ENCODE measurements at places on chromosomes 11 and 22. TPM values are rescaled to one million over a fixed set of nuclear protein-coding genes. Genes with fewer than 3 reads are reported as not detected.
A peak's percentile ranks its signal among the peaks of the same experiment; 100 is the strongest.

The GSTT2 gene
- total RNA-seq = not detected

The TBC1D10A gene
- total RNA-seq = 46.8 TPM

The CABP7 gene
- not detected for total RNA-seq

The RTN4R gene
- total RNA-seq = 3.5 TPM

The EXPH5 gene
- total RNA-seq = 2.4 TPM

The TREH gene
- not detected for total RNA-seq

The CLDN5 gene
- 226 TPM for total RNA-seq

GRCh38 chr11:75337195-75337654 is 14.2 kb downstream of the ARRB1 start:
- H3K27ac ChIP-seq = peak overlapping the region; percentile 34
- no peak for DNase-seq
- no peak overlapping the region for H3K4me3 ChIP-seq
- H3K27me3 ChIP-seq = no peaks in the 10 kb centered on the region
- no peaks in the 10 kb centered on the region for H3K36me3 ChIP-seq

- peak overlapping the region; percentile 63 for H3K27ac ChIP-seq
- peaks cover 94% of the 10 kb centered on the region for H3K36me3 ChIP-seq
- H3K4me1 ChIP-seq = no peaks in the 10 kb centered on the region
- H3K4me3 ChIP-seq = no peak overlapping the region
- DNase-seq = no peak
These were observed 9.2 kb downstream of the SIPA1 start for GRCh38 chr11:65646958-65647701.

DNA sequence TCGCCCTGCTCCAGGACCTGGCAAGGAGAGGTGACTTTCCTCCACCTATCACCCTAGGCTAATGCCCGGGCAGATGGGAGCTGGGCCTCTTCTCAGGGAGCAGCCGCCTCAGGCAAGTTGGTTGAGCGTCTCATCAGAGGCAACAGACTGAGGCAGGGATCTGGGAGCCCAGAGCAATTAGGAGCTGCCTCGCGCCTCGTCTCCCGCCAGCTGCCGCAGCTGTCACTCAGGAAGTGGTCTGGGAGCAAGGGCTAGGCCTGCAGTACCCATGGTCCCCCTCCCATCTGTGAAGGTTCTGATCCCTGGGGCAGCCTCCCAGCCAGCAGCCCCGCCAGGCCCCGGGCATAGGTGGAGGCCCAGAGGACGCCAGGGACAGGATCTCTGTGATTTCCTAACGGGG is 4.6 kb upstream of the CABP7 start:
- H3K36me3 ChIP-seq = no peaks in the 10 kb centered on the region
- no peak for DNase-seq
- no peak overlapping the region for H3K4me3 ChIP-seq
- no peaks in the 10 kb centered on the region for H3K4me1 ChIP-seq
- H3K27me3 ChIP-seq = peaks cover 56% of the 10 kb centered on the region

GRCh38 chr11:2307501-2308331 is 5.9 kb downstream of the TSPAN32 start:
- H3K4me3 ChIP-seq = no peak overlapping the region
- no peaks in the 10 kb centered on the region for H3K27me3 ChIP-seq
- H3K4me1 ChIP-seq = no peaks in the 10 kb centered on the region
- H3K27ac ChIP-seq = peak overlapping the region; percentile 93

- no peaks in the 10 kb centered on the region for H3K36me3 ChIP-seq
- no peaks in the 10 kb centered on the region for H3K4me1 ChIP-seq
- H3K4me3 ChIP-seq = no peak overlapping the region
These were observed 322.2 kb downstream of the LUZP2 start for GRCh38 chr11:24819006-24819405.

- H3K27ac ChIP-seq = no peak overlapping the region
- no peaks in the 10 kb centered on the region for H3K27me3 ChIP-seq
- DNase-seq = no peak
- no peak overlapping the region for H3K4me3 ChIP-seq
- no peaks in the 10 kb centered on the region for H3K4me1 ChIP-seq
These were observed 261.4 kb downstream of the DDX10 start for GRCh38 chr11:108926171-108926840.

DNA sequence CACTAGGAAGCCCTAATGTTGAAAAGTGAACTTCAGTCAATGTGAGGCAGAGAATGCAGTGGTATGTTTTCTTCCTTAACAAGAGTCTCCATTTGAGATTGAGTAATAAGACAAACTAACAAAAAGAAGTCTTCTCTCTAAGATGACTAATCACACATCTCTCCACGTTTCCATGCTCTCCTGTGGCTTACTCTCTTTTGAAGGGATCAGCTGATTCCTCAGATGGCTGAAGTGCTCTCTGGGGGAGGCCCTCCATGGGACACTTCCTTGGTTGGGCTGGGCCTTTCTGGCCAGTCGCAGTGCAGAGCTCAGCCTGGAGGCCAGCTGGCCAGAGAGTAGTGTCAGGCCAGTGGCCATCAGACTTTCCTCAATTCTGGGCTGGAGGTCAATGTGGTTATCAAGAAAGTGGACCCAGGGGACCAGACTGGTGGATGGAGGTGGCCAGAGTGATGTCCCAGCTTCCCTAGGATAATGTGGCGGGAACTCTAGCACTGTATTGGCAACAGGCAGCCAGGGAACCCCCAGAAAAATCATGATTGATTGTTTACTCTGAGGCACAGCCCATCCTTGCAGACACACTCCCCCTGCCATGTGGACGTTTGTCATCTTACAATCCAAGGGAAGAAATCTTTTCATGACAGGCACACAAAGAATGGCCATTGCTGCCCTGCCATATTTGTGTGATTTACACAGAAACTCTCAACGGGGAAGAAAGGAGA is 14.5 kb downstream of the CSRP3 start:
- no peaks in the 10 kb centered on the region for H3K4me1 ChIP-seq
- no peak overlapping the region for H3K4me3 ChIP-seq
- no peak for DNase-seq
- no peak overlapping the region for H3K27ac ChIP-seq
- no peaks in the 10 kb centered on the region for H3K27me3 ChIP-seq
- H3K36me3 ChIP-seq = no peaks in the 10 kb centered on the region

- no peak overlapping the region for H3K4me3 ChIP-seq
- no peaks in the 10 kb centered on the region for H3K4me1 ChIP-seq
- no peaks in the 10 kb centered on the region for H3K36me3 ChIP-seq
- no peaks in the 10 kb centered on the region for H3K27me3 ChIP-seq
These were observed 4.6 kb downstream of the TMEM225 start for GRCh38 chr11:123880912-123881311.

GRCh38 chr11:44223238-44223637 is 86.7 kb downstream of the ALX4 start:
- H3K4me1 ChIP-seq = no peaks in the 10 kb centered on the region
- no peaks in the 10 kb centered on the region for H3K36me3 ChIP-seq
- H3K27me3 ChIP-seq = no peaks in the 10 kb centered on the region

GRCh38 chr22:36470162-36470993 is 11.1 kb downstream of the TXN2 start:
- H3K36me3 ChIP-seq = peaks cover 77% of the 10 kb centered on the region
- no peak overlapping the region for H3K27ac ChIP-seq
- no peaks in the 10 kb centered on the region for H3K27me3 ChIP-seq
- no peak overlapping the region for H3K4me3 ChIP-seq
- DNase-seq = peak; percentile 65

DNA sequence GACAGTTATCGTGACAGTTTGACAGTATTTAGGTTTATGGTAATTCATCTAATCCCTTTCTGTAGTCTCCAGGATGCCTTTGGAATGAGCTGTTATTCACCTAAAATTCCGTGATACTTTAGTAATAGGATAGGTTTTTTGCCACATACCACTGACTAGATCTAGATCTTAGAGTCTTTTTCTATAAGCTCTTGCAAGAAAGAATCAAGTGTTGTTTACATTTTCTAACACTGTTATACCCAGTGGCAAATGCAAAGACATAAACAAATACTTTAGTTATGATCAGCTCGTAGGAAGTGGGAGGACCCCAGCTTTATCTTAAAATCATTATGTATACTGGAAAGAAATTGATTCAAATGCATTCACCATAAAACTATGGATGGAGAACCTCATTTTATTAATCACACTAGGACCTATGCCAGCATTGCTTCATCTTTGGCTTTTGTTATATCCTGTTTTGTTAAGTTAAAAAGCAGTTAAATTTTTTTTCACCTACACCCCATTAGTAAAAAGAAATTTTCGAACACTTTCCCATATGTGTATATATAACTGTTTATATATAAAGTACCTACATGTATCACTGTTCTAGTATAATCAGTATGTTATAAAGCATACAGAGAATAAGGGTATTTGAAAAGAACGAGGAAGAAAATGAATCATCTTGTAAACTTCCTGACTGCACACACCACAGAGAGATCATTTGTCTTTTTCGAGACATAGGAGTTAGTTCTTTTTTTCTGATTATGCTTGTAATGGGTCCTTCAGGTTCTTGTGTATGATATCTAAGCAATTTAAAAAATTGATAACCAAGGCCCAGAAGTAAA is 60.9 kb downstream of the PDHX start:
- no peaks in the 10 kb centered on the region for H3K27me3 ChIP-seq
- no peak overlapping the region for H3K27ac ChIP-seq
- DNase-seq = no peak
- no peak overlapping the region for H3K4me3 ChIP-seq
- H3K36me3 ChIP-seq = no peaks in the 10 kb centered on the region
- peaks cover 15% of the 10 kb centered on the region for H3K4me1 ChIP-seq

GRCh38 chr11:126476977-126477376 is 121.5 kb downstream of the ST3GAL4 start:
- H3K4me3 ChIP-seq = no peak overlapping the region
- no peak for DNase-seq
- no peaks in the 10 kb centered on the region for H3K36me3 ChIP-seq
- no peaks in the 10 kb centered on the region for H3K27me3 ChIP-seq
- H3K27ac ChIP-seq = no peak overlapping the region

DNA sequence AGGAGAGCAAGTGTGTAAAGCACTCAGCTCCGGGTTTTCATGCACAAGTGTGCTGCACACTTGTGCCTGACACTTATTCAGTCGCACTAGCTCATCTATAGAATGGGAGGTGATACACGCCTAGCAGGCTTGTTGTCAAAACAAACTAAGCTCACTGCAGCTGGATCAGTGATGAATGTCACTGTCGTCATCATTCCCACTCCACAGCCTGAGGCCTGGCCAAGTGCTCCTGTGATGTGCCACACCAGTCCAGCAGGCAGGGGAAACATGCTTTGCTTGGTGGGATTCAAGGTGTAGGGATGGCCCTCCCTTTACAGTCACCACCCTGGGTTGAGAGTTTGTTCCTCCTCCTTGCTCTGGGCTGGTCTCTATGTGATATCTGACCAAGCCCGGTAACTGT is 6.8 kb downstream of the MPST start:
- H3K36me3 ChIP-seq = peaks cover 2% of the 10 kb centered on the region
- peaks cover 29% of the 10 kb centered on the region for H3K4me1 ChIP-seq
- DNase-seq = no peak
- no peak overlapping the region for H3K27ac ChIP-seq
- no peak overlapping the region for H3K4me3 ChIP-seq

DNA sequence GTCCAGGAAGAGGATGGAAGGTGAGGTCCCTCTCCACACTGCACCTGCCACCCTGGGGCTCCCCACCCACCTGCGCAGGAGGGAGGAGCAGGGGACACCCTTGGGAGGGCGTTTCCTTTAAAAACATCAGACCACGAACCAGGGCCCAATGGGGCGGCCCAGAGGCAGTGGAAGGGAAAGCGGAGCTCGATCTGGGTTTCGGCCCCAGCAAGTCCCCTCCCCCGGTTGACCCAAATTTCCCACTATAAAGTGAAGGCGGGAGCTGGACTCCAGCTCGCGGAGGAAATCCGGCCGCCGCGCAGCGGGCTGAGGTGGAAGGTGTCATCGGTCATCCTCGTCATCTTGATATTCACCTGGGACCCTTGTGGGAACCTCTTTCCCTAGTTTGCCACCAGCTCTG is 99.3 kb downstream of the WNT7B start:
- no peaks in the 10 kb centered on the region for H3K36me3 ChIP-seq
- peaks cover 12% of the 10 kb centered on the region for H3K4me1 ChIP-seq
- no peak overlapping the region for H3K27ac ChIP-seq
- peaks cover 50% of the 10 kb centered on the region for H3K27me3 ChIP-seq
- peak; percentile 9 for DNase-seq

DNA sequence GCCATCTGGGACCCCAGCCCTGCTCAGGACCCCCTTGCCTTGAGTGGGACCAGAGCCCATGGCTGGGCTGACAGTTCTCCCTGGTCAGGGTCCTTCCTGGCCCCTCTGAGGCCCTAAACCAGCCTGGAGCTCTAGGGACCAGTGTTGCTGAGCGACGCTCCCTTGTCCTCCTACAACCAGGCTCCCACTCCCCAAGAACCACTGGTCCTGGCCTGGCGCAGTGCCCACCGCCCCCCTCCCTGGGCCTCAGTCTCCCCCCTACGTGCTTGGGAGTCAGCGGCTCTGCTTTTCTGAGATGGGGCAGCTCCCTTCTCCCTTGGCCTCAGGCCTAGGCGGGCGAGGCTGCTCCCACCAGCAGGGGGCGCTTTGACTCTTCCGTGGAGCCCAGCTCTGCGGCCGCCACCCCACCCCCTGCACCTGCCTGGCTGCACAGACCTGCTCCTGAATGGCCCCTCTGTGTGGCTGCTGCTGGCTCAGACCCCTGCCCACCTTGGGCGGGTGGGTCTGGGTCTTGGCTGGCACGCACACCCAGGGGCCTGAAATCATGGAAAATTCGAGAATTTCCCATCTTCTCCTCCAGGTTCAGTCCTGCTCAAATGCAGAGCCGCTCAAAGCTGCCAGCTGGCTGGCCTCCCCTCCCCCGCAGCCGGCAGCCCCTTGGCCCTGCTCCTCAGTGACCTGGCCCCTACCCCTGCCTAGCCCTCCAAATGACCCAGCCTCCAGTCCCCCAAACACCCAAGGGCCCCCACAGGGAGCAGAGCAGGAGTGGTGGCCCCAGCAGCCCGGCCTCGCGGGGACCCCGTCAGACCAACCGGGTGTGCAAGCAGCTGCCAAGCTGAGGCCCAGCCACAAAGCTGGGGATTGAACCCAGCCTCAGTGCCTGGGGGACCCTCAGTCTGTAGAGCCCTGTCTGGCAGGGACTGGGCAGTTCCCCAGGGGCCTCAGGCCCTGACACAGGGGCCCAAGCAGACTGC is 9.1 kb downstream of the PRR33 start:
- peak overlapping the region; percentile 88 for H3K27ac ChIP-seq
- peak; percentile 72 for DNase-seq
- H3K4me1 ChIP-seq = peaks cover 28% of the 10 kb centered on the region

DNA sequence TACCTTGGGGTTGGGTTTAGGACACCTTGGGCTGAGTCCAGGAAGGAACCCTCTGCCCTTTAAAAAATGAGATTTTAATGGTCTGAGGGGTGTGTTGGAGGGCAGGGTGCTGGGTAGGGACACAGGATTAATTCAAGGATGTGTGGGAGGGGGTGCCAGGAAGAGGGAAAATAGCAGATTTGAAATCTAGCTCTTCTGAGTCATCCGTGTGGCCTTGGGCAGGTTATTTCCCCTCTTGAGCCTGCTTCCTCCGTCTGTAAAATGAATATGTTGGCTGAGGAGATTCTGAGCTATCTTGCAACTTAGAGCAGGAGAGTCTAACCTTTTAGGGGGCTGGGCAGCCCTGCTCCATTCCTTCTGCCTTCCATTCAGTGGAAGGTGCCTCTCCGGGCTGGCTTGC is 3.0 kb downstream of the TSPAN18 start:
- H3K27ac ChIP-seq = peak overlapping the region; percentile 30
- H3K36me3 ChIP-seq = no peaks in the 10 kb centered on the region
- H3K4me3 ChIP-seq = no peak overlapping the region
- no peak for DNase-seq

All from tibial nerve (tissue), 4 donors.